ENCODE measurements at places on chromosomes 1 and 21. TPM values are rescaled to one million over a fixed set of nuclear protein-coding genes. Genes with fewer than 3 reads are reported as not detected.

DNA sequence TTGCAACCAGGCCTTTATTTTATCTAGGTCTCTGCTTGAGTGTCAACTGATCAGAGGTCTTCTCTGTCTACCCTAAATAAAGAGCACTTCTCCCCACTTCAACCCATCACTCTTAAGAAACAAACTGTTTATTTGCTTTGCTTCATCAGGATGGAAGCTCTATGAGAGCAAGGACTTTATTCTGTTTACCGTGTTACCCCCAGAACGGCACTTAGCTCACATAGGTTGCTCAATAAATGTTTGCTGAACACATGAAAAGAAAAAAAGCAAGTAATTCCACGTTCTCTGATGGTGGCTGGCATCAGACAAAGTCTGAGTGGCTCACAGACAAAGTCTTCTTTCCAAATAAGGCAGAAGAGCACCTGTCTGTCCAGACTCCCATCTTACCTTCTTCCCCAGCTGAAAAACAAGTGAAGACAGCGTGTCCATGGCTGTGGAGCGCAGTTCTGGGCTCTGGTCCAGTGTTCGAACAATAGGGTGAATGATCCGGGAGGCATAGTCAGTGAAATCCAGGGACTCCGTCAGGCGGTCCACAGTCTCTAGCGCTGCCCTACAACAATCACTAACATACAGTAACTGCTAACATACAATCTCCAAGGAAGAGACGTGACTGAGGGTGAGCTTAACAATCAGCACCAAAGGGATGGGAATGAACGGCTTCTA lies 22.9 kb downstream of the ANGPTL7 start:
- no peaks in the 10 kb centered on the region for H3K4me1 ChIP-seq
- no peak for DNase-seq
- no peak overlapping the region for H3K4me3 ChIP-seq
- H3K27ac ChIP-seq, result no peak overlapping the region

DNA sequence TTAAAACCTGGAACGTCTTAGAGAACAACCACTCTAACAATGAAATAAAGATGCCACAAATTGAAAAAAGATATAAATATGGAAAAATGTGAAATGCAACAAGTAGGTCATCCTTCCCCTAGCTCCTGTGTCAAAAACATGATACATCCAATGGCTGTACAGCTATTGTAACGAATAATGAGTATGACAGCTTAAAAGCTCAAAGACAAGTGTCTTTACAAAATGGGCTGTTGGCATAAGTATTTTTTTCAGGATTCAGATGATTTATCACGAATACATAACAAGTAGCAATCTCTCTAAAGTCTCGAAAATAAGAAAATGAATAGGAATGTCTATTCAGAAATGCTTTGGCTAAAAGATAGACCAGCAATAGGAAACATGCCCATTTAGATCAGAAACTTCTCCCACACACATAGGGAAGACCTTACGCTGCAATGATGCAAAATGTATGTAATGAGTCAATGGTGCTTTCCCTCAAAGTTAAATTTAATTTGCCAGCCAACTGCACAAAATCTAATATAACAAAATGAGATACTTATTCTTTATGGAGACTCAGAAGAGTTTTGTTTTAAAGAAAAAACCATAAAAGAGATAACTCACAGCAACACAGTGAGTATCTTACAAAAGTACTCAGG lies 8.3 kb downstream of the TGFBR3 start:
- DNase-seq, result no peak
- H3K27me3 ChIP-seq, result no peaks in the 10 kb centered on the region
- H3K27ac ChIP-seq, result no peak overlapping the region
- no peaks in the 10 kb centered on the region for H3K36me3 ChIP-seq
- H3K4me1 ChIP-seq, result peaks cover 92% of the 10 kb centered on the region
- no peak overlapping the region for H3K4me3 ChIP-seq

DNA sequence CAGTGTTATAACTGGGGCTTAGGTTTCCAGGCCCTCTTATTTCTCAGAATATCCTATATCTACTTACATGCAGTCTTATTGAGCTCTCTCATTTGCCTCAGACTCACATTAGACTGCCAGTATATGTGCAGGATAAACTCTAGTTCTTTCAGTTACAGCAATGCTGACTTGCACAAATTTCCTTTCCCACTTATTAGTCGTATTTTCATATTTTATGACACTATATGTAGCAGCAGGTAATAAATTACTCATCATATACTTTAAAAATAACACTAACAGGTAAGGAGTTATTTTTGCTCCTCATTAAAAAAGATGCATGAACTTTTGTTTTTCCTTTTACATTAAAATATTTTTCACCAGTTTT lies 65.7 kb downstream of the GADD45A start:
- H3K36me3 ChIP-seq, result no peaks in the 10 kb centered on the region
- H3K4me1 ChIP-seq, result peaks cover 5% of the 10 kb centered on the region
- peak overlapping the region; percentile 22 for H3K27ac ChIP-seq

- no peak overlapping the region for H3K27ac ChIP-seq
- peak; percentile 58 for DNase-seq
Observed at GRCh38 chr1:62336638-62336994, 17.4 kb upstream of the KANK4 start.

- H3K27me3 ChIP-seq, result no peaks in the 10 kb centered on the region
- no peaks in the 10 kb centered on the region for H3K36me3 ChIP-seq
- DNase-seq, result peak; percentile 66
Observed at GRCh38 chr1:226661965-226662364, 77.1 kb downstream of the ITPKB start.

DNA sequence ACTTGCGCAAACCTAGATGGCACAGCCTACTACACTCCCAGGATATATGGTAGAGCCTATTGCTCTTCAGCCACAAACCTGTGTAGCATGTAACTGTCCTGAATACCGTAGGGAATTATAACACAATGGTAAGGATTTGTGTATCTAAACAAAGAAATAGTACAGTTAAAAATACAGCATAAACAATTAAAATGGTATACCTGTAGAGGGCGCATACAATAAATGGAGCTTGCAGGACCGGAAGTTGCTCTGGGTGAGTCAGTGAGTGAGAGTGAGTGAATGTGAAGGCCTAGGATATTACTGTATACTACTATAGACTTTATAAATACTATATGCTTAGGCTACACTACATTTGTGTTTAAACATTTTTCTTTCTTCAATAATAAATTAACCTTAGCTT lies 99.3 kb downstream of the PLD5 start:
- no peaks in the 10 kb centered on the region for H3K4me1 ChIP-seq
- H3K27me3 ChIP-seq, result no peaks in the 10 kb centered on the region
- H3K36me3 ChIP-seq, result no peaks in the 10 kb centered on the region
- DNase-seq, result no peak
- no peak overlapping the region for H3K4me3 ChIP-seq

GRCh38 chr21:17454315-17455027 lies 58.4 kb upstream of the CXADR start:
- no peaks in the 10 kb centered on the region for H3K27me3 ChIP-seq
- H3K27ac ChIP-seq, result no peak overlapping the region
- no peaks in the 10 kb centered on the region for H3K36me3 ChIP-seq
- no peak for DNase-seq
- no peak overlapping the region for H3K4me3 ChIP-seq

DNA sequence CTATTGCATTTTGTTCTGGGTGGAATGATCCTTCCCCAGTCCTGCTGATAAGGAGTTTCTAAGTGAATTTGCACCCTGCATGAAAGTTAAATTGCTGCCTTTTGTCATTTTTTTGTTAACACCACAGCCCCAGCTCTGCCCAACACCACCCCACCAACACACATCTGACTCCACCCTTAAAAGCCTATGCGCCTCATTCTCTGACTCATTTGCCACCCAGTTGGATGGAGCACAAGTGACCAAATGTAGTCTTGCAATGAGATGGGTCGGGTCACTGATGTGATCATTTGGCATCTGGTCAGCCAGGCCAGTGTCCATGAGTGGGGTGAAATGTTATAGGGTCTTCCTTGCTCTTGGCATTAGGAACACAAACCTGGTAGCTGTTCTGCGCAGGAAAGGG lies 256.8 kb downstream of the KAZN start:
- no peaks in the 10 kb centered on the region for H3K27me3 ChIP-seq
- DNase-seq, result no peak
- no peaks in the 10 kb centered on the region for H3K4me1 ChIP-seq
- no peak overlapping the region for H3K4me3 ChIP-seq
- H3K27ac ChIP-seq, result no peak overlapping the region

DNA sequence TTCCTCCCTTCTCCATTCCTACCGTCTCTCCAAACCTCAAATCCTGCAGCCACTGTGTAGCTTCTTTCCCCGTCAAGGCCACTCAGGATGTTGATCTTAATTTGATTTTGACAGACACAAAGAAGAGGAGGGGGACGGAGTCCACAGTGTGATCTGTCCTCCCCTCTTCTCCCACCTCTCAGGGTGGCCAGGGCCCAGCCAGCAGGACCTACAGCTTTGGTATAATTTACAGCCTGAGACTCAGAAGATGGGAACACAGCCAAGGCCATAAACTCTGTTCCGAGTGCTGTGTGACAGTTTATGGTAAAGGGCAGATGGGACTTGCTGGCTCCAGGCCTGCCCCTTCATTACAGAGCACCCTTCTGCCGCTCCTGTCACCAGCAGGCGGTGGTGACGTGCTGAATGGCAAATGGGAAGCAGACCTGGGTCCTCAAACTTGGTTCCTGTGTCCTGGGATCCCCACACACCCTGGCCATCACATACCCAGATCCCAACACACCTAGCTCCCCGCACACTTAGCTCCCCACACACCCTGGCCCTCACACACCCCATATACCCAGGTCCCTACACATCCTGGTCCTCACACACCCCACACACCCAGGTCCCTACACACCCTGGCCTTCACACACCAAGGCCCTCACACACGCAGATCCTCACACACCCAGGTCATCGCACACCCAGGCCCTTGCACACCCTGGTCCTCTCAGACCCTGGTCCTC lies 71.6 kb downstream of the CD2 start:
- no peak overlapping the region for H3K4me3 ChIP-seq
- H3K36me3 ChIP-seq, result no peaks in the 10 kb centered on the region
- no peak for DNase-seq
- H3K4me1 ChIP-seq, result no peaks in the 10 kb centered on the region
- no peak overlapping the region for H3K27ac ChIP-seq

GRCh38 chr1:64624218-64624713 lies 120.6 kb upstream of the RAVER2 start:
- peak overlapping the region; percentile 2 for H3K27ac ChIP-seq
- no peak for DNase-seq
- H3K4me3 ChIP-seq, result no peak overlapping the region
- H3K4me1 ChIP-seq, result peaks cover 11% of the 10 kb centered on the region

GRCh38 chr1:25573961-25574360 lies 30.6 kb downstream of the LDLRAP1 start:
- DNase-seq, result no peak
- no peak overlapping the region for H3K4me3 ChIP-seq
- H3K27ac ChIP-seq, result no peak overlapping the region
- peaks cover 44% of the 10 kb centered on the region for H3K4me1 ChIP-seq
- H3K36me3 ChIP-seq, result no peaks in the 10 kb centered on the region

- no peaks in the 10 kb centered on the region for H3K27me3 ChIP-seq
- H3K27ac ChIP-seq, result peak overlapping the region; percentile 20
- DNase-seq, result no peak
- no peaks in the 10 kb centered on the region for H3K36me3 ChIP-seq
- H3K4me1 ChIP-seq, result peaks cover 61% of the 10 kb centered on the region
Observed at GRCh38 chr1:19429611-19430010, 55.7 kb downstream of the CAPZB start.

- no peak for DNase-seq
- no peak overlapping the region for H3K4me3 ChIP-seq
- H3K4me1 ChIP-seq, result peaks cover 16% of the 10 kb centered on the region
- no peak overlapping the region for H3K27ac ChIP-seq
Observed at GRCh38 chr1:163172596-163172995, 30.1 kb downstream of the RGS5 start.

DNA sequence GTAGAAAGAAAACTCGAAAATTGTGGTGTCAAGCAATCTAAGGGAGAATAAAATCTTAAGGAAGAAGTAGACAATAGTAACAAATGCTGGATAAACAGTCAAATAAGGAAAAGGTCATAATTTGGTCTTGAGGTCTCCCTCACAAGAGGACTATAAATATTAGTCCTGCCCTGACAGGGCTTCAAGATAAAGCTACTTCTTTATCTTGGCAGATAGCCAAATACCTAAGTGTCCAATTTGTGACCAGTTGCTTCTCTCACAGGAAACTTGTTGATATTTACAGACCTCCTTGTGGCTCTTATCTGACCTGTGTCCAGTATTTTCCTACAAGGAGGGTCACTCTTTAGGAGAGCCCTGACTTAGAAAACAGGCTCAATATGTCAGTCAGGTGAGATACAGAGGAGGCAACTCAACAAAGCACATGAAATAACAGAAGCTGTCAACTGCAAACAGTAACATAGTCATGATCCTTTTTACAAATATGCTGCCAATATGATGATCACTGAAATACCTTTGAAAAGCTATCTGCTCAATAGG lies 88.8 kb downstream of the TNNI3K start:
- no peak overlapping the region for H3K27ac ChIP-seq
- no peak for DNase-seq
- H3K4me3 ChIP-seq, result no peak overlapping the region
- no peaks in the 10 kb centered on the region for H3K27me3 ChIP-seq
- no peaks in the 10 kb centered on the region for H3K36me3 ChIP-seq

DNA sequence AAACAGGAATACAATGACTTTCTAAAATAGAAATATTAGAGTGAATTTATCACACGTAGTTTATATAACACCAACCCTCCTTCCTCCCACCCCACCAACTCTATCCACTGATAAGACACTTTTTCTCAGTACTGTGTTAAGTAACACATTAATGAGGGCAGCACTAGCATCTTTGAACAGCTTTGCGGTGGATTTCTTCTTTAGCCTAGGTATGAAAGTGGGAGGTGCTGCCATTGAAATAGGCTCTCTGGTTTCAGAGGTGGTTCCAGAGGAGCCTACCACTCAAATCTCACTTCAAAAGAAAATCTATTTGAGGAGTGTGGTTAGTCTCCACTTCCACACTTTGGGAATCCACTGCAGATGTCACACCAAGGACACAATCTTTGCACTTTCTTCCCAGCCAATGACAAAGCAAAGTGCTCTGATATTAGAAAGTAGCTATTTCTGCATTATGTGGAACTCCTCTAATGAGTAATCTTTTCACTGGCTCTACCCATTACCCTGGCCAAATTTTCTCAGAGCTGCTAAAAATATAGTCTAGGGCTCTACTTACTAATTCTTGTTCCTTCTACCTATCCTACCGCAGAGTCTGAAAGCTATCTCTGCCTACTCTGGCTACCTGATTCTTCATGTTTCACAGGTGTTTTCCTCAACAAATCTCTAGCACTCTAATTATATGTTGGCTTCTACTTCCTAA lies 1667.8 kb downstream of the MRPL39 start:
- no peaks in the 10 kb centered on the region for H3K36me3 ChIP-seq
- H3K4me1 ChIP-seq, result no peaks in the 10 kb centered on the region
- no peak overlapping the region for H3K4me3 ChIP-seq
- no peaks in the 10 kb centered on the region for H3K27me3 ChIP-seq
- DNase-seq, result no peak

MAP3K21 gene
- 3.1 TPM for total RNA-seq

CYP4B1 gene
- 2.3 TPM for total RNA-seq

ZNF326 gene
- 18.0 TPM for total RNA-seq

ILDR2 gene
- total RNA-seq, result 0.27 TPM

KRTCAP2 gene
- total RNA-seq, result 122 TPM

PHF13 gene
- 9.7 TPM for total RNA-seq

ILF2 gene
- 85.0 TPM for total RNA-seq

TACSTD2 gene
- total RNA-seq, result not detected

CR2 gene
- 111 TPM for total RNA-seq

OR2L5 gene
- 3.1 TPM for total RNA-seq

C21orf58 gene
- total RNA-seq, result 4.7 TPM

ECM1 gene
- total RNA-seq, result 11.1 TPM

RPTN gene
- total RNA-seq, result not detected

CRP gene
- 0.73 TPM for total RNA-seq
